ENCODE measurements at places on chromosomes 1 and 21. TPM values are rescaled to one million over a fixed set of nuclear protein-coding genes. Genes with fewer than 3 reads are reported as not detected.

The ASAP3 gene
- total RNA-seq: 5.3 TPM

The MPL gene
- not detected for total RNA-seq

The LYPLA2 gene
- total RNA-seq: 62.0 TPM

The ZSCAN20 gene
- 1.9 TPM for total RNA-seq

The PADI4 gene
- total RNA-seq: not detected

The TRIM58 gene
- not detected for total RNA-seq

The PYHIN1 gene
- not detected for total RNA-seq

The GIPC2 gene
- total RNA-seq: not detected

The ATP6V1G3 gene
- total RNA-seq: not detected

The RNU1-1 gene
- not detected for total RNA-seq

The KCND3 gene
- not detected for total RNA-seq

The NASP gene
- 116 TPM for total RNA-seq

The FCRL6 gene
- not detected for total RNA-seq

The ACTL8 gene
- total RNA-seq: 1.7 TPM

The CELA3B gene
- total RNA-seq: not detected

The KRTAP7-1 gene
- total RNA-seq: not detected

The PRAMEF14 gene
- total RNA-seq: not detected

The RGS7 gene
- not detected for total RNA-seq

The KNCN gene
- total RNA-seq: not detected

The KRTAP12-4 gene
- not detected for total RNA-seq

The OR14K1 gene
- total RNA-seq: not detected

The DDX20 gene
- 7.5 TPM for total RNA-seq

The TTLL7 gene
- total RNA-seq: 2.6 TPM

The CAMK2N1 gene
- 66.8 TPM for total RNA-seq

The KIF26B gene
- total RNA-seq: 0.04 TPM

The DNASE2B gene
- not detected for total RNA-seq

The GRIK3 gene
- not detected for total RNA-seq

The TSPAN2 gene
- 1.4 TPM for total RNA-seq

The DISP3 gene
- 0.35 TPM for total RNA-seq

The ADORA3 gene
- total RNA-seq: not detected

The S100A7 gene
- not detected for total RNA-seq

The MROH9 gene
- total RNA-seq: not detected

The CFHR1 gene
- total RNA-seq: 0.23 TPM
